ENCODE measurements at places on chromosomes 4 and X.

DNA sequence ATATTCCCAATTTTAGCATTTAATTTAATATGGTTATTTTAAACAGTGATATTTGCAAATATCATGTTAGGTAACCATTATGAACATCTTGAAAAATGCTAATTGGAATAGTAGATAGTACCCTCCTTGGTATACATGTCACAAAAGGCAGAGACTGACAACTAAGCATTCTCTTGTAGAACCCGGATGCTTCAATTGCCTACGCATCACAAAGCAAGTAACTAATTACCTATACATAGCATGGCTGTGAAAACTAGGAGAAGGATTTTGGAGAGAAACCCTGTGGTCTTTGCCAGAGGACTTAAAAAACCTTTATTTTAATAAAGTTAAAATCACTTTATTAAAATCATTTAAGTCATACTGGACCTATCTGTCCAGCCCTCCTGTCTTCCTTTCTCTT lies 764.1 kb upstream of the TENM3 start:
- no peak for DNase-seq

- peak; percentile 43 for DNase-seq
Observed at GRCh38 chr4:87419578-87420249, 2.7 kb upstream of the NUDT9 start.

- DNase-seq, result no peak
Observed at GRCh38 chr4:12987284-12987683, 496.9 kb downstream of the RAB28 start.

DNA sequence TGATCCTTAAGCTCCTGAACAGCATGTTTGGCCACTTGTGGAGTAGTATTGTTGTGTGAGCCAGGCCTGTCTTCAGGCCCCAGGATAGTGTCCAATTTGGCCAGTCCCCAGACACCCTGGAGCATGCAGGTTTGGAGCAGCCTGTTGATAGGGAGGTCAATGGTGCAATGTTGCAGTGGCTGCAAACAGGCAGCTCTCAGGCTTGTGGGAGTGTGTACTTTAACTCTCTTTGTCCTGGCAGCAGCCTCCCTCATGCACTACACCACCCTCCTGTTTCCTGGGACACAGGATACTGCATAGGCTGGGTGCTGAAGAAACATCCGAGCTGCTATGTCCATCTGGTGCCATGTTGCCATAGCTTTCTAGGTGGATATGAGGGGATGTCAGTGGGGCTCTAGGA lies 24.0 kb downstream of the TECRL start:
- DNase-seq, result no peak

GRCh38 chrX:93868289-93868965 lies 194.4 kb downstream of the FAM133A start:
- DNase-seq, result no peak

DNA sequence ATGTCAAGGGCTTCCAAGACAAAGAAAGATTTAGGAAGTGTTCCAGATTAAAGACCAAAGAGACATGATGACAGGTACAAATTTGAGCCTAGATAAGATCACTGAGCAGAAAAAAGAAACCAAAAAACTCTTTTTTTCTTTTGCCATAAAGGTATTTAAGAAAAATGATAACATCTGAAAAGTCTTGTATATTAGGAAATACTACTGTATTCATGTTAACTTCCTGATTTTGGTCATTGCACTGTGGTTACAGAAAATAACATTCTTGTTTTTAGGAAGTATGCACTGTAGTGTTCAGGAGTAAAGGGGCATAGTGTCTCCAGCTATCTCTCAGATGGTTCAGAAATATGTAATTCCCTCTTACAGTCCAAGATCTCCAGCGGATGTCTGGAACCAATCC lies 37.1 kb downstream of the RWDD4 start:
- DNase-seq, result no peak

- no peak for DNase-seq
Observed at GRCh38 chr4:133467290-133467947, 318.3 kb downstream of the PCDH10 start.

- DNase-seq, result no peak
Observed at GRCh38 chr4:141909541-141909940, 273.2 kb downstream of the IL15 start.

DNA sequence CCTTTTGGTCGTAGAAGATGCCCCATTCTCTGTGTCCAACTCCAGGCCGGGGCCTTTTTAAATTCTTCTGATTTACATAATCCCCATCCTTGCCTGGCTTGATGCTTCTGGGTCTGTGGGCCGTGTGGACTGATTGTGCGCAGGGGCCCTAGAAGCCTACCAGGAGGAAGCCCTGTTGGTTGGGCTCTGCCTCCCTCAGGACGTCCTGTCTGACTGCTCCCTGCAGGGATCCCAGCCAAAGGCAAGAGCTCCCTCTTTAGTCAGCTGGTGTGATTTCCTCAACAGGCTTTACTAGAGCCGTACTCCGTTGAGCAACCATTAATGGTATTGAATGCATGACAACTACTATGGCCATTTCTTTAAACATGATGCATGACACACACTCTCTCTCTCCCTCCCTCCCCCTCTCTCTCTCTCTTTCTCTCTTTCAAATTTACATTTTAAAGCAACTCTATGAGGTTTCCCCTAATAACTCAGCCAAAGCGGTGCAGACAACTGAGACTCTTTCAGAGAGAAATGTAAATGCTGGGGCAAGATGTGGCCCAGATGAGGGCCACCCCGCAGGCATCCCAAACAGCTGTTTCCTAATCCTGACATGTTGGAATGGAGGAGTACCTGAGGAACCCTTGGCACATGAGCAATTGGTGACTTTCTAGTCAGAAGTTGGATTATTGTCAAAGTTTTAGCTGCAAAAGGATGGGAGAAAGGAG lies 117.3 kb downstream of the DRD5 start:
- DNase-seq, result peak; percentile 88

- no peak for DNase-seq
Observed at GRCh38 chrX:151676196-151676595, 19.1 kb upstream of the PRRG3 start.

GRCh38 chr4:55592014-55592413 lies at the start of gene PDCL2:
TSS of gene PDCL2 (minus strand) at chr4:55592245. CDS start at chr4:55592109, 136 bp downstream.
- no peak for DNase-seq

- DNase-seq, result no peak
Observed at GRCh38 chr4:5545271-5545670, 163.1 kb downstream of the EVC2 start.

GRCh38 chr4:121100093-121100775 lies 27.9 kb upstream of the NDNF start:
- DNase-seq, result no peak

DNA sequence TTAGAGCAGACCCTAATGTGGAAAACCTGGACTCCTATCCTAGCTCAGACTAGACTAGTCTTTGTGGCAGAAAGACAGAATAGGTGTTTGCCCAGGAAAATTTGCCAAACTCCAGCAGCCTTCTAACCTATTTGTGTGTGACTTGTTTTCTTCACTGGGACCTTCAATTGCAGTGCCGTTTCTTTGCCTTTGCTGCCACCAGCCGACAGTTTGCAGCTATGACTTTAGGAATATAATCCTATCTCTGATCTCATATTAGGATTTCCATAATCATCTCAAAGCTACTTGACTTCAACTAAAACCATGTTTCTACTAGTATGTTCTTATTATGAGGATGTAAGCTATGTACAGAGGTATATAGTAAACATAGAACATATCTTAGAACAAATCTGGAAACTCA lies 60.2 kb upstream of the PGAM4 start:
- peak; percentile 54 for DNase-seq

DNA sequence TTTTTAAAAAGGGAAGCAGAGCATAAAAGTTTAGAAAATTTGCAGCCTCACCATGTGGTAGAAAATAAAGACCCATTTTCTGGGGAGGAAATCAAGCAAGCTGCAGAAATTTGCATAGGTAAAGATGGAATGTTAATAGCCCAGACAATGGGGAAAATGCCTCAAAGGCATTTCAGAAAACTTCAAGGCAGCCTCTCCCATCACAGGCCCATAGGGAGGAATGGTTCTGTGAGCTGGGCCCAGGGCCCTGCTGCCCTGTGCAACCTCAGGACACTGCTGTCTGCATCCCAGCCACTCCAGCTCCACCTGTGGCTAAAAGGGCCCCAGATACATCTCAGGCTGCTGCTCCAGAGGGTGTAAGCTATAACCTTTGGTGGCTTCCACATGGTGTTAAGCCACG lies 137.9 kb downstream of the INPP4B start:
- no peak for DNase-seq
